ENCODE measurements at places on chromosomes 4 and X.

DNA sequence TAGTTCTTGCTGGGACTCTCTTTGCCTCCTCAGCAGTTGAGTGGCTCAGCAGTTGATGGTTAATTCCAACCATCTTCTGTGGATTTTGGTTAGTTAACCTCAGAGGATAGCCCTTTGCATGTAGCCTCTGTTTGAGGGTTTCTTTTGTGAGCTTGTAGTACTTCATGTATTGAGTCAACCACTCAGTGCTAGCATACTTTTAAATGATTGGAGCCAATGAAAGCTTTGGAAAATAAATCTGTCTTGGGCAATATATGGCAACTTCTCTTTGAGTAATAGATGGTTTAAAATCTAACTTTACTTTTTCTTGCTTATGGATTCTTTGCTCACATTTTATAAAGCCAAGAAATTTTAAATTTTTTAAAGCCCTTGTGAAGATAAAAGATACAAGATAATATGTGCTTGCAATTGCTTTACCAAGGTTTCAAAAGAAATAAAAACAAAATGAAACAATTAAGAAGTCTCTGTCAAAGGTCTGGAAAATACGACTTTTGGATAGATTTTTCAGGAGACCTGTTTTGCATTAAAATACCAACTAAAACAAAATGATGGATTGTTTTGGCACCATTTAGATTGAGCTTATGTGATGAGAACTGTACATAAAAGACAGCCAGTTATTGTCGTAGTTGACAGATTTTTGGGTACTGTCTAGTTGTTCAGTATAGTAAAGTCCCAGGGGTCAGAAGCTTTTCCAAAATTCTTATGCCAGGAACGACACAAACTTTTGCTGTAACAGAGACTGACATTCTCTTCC is 181.9 kb downstream of the SPRY1 start:
- no peak for DNase-seq

DNA sequence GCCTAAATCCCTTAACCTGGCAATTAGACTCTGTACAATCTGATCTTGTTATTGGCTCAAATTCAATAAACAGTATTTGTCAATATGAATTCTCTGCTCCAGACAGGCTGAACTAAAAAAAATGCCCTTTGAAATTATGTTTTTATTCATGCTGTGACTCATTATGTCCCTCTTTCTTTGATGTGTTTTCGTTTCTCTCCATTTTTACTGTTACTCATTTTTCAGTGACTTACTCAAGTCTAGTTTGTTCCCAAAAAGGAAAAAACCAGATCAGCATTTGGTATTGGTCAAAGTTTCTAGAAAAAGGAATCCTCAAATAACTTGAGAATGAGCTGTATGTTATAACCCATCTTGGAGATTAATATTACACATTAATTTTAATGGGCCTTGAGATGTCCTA is 40.4 kb downstream of the UNC5C start:
- no peak for DNase-seq

DNA sequence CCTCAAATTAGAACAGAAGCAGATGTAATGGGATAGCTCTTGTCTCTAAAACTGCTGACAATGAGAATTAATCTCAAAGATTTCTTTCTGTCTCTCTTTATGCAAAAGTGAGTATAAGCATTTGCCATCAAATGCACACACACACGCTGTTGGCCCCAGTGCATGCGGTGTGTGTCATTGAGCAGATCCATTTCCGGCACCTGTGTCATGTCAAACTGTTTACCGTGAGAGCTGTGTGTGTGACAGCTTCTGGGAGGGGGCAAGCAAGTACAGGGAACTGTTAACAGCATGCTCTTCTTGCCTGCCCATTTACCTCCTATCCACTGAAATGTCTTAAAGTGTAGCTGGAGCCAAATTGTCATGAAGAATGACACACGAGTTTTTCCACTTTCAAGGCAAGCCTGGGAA is 297.9 kb upstream of the FAT4 start:
- DNase-seq: no peak

GRCh38 chr4:53591372-53591892 is at the start of gene LNX1:
Gene LNX1 (minus strand): TSS chr4:53591486. CDS start chr4:53574002, 17,484 bp downstream.
- no peak for DNase-seq

GRCh38 chr4:16759931-16760582 is 138.4 kb downstream of the LDB2 start:
- DNase-seq: no peak

- no peak for DNase-seq
Measured at GRCh38 chrX:44506678-44507077, 36.0 kb downstream of the FUNDC1 start.

DNA sequence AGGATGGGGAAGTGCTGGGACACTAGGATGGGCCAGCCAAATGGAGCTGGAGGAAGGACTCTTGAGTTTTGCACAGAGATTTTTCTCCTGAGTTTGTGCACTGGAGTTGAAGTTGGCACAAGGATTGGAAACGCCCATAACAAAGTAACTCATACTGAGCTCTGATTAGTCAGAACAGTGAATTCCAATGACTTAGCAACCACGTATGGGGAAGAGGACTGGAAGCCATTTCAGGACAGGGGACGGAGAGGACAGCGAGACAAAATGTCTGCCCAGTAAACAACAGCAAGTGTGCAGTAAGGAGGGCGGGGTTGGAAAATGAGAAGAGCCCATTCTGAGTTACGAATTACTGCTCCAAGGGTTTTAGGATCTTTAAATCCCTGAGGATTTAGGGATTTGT is 5.9 kb downstream of the RIPPLY1 start:
- DNase-seq: no peak

- no peak for DNase-seq
Measured at GRCh38 chr4:94741304-94741703, 16.5 kb upstream of the BMPR1B start.

DNA sequence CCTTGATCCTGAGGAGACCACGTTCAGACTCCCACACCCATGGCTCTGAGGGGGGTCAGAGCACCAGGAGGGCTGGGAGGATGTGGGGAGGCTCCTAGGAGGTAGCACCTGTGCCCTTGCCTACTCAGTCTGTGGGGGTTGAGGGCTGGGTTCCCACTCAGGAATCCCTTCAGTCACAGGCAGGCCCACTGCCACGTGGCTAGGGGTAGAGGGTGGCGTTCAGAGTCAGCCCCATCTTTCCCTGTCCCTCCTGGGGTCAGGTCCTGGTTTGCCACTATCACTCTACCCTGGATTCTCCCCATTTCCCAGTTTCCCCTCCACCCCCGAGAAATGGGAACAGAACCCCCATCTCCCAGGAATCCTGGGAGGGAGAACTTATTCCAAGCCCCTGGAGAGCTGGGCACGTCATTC is 111.3 kb downstream of the PSAPL1 start:
- no peak for DNase-seq

DNA sequence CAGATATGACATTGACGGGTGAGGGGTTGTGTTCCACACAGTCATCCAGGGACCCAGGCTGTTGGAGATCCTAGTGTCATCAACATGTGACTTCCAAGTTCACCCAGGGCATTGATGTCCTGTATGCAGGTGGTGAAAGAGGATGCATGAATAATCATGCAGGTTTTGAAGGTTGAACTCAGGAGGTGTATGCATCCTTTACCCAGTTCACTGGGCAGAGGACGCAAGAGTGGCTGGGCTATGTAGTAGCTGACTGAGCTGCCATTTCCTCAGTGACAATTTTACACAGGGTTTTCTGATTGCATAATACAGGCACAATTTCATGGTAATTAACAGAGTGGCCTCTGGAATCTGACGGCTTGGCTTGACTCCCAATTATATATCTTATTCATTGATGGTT is 323.0 kb downstream of the HS3ST1 start:
- no peak for DNase-seq

GRCh38 chrX:40871385-40872082 is 136.2 kb upstream of the MED14 start:
- DNase-seq: no peak

GRCh38 chr4:78684325-78685079 is 91.6 kb upstream of the BMP2K start:
- no peak for DNase-seq

GRCh38 chrX:138748480-138748879 is 37.0 kb upstream of the FGF13 start:
- no peak for DNase-seq

DNA sequence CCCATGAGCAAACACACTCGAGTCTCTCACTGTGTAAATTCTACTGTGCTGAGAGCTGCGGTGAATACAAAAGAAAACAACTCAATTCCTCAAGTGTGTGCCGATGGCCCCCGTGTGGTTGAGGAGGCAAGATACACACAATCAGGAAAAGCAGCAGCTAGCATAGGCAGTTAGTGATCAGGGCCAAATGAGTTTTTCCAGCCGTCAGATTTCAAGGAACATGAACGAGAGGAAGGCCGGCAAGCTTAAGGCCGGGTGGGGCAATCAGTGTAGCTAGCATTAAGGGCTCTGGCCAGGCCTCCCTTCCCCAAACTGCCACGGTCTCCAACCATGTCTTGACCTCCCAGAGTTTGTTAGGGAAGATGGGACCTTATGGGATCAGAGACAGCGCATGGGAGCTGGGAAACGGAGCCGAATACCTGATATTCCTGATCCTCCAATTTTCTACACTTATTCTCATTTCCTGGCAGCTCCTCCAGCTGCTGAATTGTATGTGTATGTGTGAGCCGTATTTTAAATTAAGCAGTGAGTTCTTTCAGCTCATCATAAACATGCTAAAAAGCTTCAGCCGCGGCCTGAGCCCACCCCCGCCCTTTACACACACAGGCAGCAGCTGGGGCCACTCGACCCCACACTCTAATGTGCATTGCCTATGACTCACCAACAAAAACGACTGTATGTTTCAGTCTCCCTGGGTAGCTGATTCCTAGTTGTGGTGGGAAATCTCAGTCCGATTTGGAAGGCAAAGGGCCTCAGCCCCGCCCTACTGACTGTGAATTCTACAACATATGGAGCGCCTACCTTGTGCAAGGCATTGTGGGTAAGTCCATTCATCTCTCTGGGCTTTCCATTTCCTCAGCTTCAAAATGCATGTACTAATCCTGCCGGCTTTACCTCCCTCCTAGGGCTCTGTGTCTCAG is 59.9 kb downstream of the RTL9 start:
- no peak for DNase-seq

GRCh38 chr4:35975617-35976355 is 268.5 kb downstream of the ARAP2 start:
- DNase-seq: no peak

GRCh38 chr4:12221031-12221430 is 792.3 kb upstream of the HS3ST1 start:
- DNase-seq: no peak

GRCh38 chr4:15234856-15235126 is 193.0 kb upstream of the C1QTNF7 start:
- DNase-seq: no peak

- DNase-seq: no peak
Measured at GRCh38 chr4:154590329-154591006, at the start of gene FGA. Gene FGA (minus strand): TSS chr4:154590742. CDS start chr4:154590687, 55 bp downstream.

DNA sequence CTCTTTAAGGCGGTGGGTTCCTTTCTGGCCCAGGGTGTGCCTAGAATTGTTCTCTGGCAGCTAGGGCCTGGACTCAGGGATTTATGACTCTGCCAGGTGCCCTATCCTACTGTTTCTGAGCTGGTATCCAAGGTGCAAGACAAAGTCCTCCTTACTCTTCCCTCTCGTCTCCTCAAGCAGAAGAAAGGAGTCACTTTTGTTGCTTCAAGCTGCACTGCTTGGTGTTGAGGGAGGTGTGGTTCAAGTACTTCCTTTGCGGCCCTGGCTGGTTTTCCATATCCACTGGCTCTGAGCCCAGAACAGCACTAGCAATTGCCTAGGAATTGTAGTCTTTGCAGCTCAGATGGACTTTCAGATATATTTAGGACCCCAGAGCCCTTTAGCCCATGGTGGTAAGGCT is 39.3 kb downstream of the RTL3 start:
- DNase-seq: no peak

- no peak for DNase-seq
Measured at GRCh38 chrX:129449148-129449547, 74.1 kb downstream of the SMARCA1 start.

GRCh38 chr4:13918991-13919441 is 291.5 kb upstream of the BOD1L1 start:
- DNase-seq: no peak

DNA sequence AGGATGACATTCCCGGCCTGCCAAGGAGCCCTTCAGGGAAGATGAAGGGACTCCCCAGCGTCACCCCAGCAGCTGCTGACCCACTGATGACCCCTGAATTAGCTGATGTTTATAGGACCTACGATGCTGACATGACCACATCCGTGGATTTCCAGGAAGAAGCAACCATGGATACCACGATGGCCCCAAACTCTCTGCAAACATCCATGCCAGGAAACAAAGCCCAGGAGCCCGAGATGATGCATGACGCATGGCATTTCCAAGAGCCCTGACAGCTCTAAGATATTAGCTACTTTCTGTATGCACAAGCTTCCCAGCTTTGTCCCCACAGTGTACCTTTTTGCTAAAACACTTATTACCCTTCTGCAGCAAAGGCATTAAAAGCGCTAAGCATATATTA is 14.4 kb downstream of the AMBN start:
- no peak for DNase-seq

- DNase-seq: no peak
Measured at GRCh38 chr4:185689407-185689806, 122.6 kb downstream of the SORBS2 start.

GRCh38 chrX:24482823-24483415 is 17.8 kb downstream of the PDK3 start:
- no peak for DNase-seq

DNA sequence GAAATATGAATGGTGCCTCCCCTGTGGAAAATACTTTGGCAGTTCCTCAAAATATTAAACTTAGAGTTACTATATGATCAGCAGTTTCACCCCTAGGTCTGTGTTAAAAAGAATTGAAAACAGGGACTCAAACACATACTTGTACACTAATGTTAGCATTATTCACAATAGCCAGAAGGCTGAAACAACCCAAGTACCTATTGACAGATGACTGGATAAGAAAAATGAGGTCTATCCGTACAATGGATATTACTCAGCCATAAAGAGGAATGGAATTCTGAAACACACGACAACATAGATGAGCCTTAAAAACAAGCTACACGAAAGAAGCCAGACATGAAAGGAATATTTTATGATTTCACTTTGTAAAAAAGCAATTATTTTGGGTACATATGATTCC is 54.9 kb downstream of the PGRMC2 start:
- DNase-seq: no peak

GRCh38 chr4:25750874-25751273 is 95.2 kb downstream of the SLC34A2 start:
- no peak for DNase-seq

DNA sequence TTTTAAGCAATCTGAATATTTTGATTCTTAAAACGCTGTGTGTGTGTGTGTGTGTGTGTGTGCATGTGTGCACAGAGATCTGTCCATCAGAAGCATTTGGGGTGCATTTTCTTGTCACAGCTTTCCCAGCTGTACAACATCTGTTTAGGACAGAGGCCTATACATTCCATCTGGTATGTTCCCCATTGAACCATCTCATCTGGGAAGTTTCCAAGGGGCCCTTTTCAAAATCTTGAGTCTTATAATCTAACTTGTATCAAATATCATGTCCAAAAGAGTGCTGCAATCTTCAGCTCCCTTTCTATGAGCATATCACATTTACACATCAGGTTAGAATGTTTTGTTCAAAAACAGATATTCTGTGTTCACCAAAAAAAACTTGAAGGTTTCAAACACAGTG is 16.5 kb upstream of the MID1 start:
- no peak for DNase-seq
